ENCODE measurements at places on chromosomes 4 and X. TPM values are rescaled to one million over a fixed set of nuclear protein-coding genes. Genes with fewer than 3 reads are reported as not detected.

GRCh38 chr4:114180481-114180880 lies 201.0 kb upstream of the ARSJ start:
- H3K27ac ChIP-seq: no peak overlapping the region
- H3K4me1 ChIP-seq: peaks cover 16% of the 10 kb centered on the region
- no peaks in the 10 kb centered on the region for H3K36me3 ChIP-seq
- peak; percentile 76 for DNase-seq

DNA sequence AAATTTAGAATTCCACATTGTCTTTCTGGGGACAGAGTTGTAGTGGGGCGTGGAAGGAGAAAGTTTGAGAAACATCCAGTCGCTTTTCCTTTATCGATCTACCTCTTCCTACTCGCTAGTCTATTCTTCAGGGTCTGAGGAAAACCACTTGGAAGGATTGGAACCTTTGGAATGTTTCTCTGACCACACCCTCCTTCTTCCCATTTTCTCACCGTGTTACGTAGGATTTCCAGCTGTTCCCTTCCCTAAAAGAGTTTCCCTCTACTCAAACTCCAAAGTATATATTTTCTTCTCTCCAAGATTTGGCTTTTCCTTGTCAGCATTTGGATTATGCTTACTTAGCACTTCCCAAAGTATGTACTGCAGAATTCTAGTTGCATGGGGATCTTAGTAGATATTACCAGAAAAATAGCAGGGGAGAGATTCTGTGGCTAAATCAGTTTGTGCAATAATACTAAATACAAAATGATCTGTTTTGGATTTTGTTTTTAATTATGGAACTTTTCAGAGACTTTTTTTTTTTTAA lies 4.9 kb downstream of the ENPEP start:
- H3K4me3 ChIP-seq: no peak overlapping the region
- no peak for DNase-seq
- H3K27me3 ChIP-seq: no peaks in the 10 kb centered on the region
- no peaks in the 10 kb centered on the region for H3K36me3 ChIP-seq
- peaks cover 48% of the 10 kb centered on the region for H3K4me1 ChIP-seq

Gene ANOS1
- total RNA-seq: 3.5 TPM

DNA sequence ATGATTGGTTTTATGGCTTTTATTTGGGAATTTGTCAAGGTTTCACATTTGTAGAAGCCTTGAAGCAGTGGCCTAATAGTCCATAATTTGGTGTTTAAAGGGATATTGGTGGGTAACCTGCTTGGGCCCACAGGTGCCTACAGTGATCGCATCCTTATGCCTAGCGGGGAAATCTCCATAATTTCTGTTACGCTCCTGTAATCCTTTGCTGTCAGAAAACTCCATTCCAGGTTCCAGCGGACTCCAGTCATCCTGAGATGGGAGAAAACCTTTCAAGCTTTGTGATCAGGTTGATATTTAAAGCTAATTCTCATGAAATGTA lies 257.0 kb upstream of the JADE1 start:
- no peaks in the 10 kb centered on the region for H3K27me3 ChIP-seq
- peak overlapping the region; percentile 84 for H3K27ac ChIP-seq
- no peak for DNase-seq
- peaks cover 14% of the 10 kb centered on the region for H3K4me1 ChIP-seq

- DNase-seq: peak; percentile 45
- no peaks in the 10 kb centered on the region for H3K4me1 ChIP-seq
- H3K4me3 ChIP-seq: no peak overlapping the region
- H3K27me3 ChIP-seq: no peaks in the 10 kb centered on the region
- H3K36me3 ChIP-seq: no peaks in the 10 kb centered on the region
Observed at GRCh38 chr4:152640058-152640921, 39.5 kb downstream of the TMEM154 start.

GRCh38 chrX:122475306-122475705 lies 708.8 kb upstream of the GRIA3 start:
- H3K27ac ChIP-seq: no peak overlapping the region
- H3K4me1 ChIP-seq: no peaks in the 10 kb centered on the region
- H3K36me3 ChIP-seq: no peaks in the 10 kb centered on the region
- H3K27me3 ChIP-seq: no peaks in the 10 kb centered on the region

Gene BMP3
- total RNA-seq: 0.03 TPM

DNA sequence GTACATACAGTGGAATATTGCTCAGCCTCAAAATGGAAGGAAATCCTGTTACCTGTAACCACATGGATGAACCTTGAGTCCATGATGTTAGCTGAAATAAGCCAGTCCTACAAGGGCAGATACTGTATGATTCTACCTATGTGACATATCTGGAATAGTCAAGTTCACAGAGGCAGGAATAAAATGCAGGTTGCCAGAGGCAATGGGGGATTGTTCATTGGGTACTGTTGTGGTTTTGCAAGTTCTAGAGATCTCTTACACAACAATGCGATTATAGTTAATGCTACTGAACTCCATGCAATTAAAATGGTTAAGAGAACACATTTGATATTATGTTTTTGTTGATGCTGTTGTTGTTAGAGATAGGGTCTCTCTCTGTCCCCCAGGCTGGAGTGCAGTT lies 74.6 kb downstream of the SHROOM2 start:
- DNase-seq: no peak
- no peaks in the 10 kb centered on the region for H3K36me3 ChIP-seq
- no peaks in the 10 kb centered on the region for H3K27me3 ChIP-seq
- H3K4me1 ChIP-seq: no peaks in the 10 kb centered on the region

Gene JAKMIP1
- not detected for total RNA-seq

All from SJSA1 (cell line).